ENCODE measurements at places on chromosomes 3 and 15.

- peak; percentile 86 for DNase-seq
These were observed 20.2 kb downstream of the TGFBR2 start for GRCh38 chr3:30626443-30627180.

GRCh38 chr3:188244395-188244861 lies 90.5 kb downstream of the LPP start:
- peak; percentile 97 for DNase-seq

- no peak for DNase-seq
These were observed 40.3 kb downstream of the KCNAB1 start for GRCh38 chr3:156160647-156161046.

DNA sequence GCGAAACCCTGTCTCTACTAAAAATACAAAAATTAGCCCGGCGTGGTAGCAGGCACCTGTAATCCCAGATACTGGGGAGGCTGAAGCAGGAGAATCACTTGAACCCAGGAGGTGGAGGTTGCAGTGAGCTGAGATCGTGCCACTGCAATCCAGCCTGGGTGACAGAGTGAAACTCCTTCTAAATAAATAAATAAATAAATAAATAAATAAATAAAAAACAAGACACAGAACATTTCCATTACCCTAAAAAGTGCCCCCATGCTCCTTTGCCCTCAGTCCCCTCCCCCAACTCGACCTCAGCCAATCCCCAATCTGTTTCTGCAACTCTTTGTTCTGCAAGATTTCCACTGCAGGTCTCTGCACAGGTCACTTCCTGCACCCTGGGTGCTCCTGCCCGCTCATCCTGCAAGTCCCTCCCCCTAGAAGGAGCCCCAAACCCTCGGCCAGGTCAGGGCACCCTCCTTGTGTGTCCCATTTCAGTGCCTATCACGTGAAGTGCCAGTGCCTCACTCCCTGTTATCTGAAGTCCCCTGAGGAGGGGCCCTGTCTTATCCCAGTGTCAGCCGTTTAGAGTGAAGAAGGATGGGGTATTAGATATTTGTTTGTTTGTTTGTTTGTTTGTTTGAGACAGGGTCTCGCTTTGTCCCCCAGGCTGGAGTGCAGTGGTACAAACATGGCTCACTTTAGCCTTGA lies 1.1 kb downstream of the FAM240A start:
- no peak for DNase-seq

DNA sequence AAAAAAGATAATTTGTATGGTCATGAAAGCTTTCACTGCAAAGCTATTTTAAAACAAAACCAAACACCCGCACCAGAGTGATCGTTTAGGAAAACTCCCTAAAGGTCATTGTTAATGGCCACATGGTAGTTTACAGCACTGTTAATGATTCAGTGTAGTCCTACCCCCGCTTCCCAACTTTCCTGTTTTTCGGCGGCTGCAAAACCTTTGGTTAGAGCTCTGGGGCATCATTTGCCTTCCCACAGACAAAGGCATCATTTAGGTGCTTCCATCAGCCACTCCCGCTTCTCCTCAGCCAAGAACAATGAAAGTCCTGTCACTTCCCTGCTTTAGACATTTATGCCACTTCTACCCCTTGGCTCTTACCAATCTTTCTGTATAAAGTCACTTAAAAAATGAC lies 10.6 kb downstream of the MELTF start:
- DNase-seq, result no peak

DNA sequence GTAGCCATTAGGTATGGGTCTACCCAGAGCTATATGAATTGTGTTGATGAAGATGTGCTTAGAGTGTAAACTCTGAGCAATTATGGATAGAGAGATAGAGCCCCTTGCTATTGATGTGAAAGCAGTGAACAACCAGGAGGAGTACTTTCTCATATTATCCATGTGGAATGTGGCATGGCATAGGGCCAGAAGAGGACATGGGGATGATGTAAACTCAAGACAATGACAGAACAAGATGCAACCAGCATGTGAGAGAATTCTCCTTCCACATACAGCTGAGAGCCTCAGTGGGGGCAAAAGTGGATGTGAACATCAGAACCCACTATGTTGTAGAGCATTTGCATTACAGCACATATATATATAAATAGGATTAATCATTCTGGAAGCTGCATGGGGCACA lies 36.4 kb upstream of the BNC1 start:
- DNase-seq, result peak; percentile 26

DNA sequence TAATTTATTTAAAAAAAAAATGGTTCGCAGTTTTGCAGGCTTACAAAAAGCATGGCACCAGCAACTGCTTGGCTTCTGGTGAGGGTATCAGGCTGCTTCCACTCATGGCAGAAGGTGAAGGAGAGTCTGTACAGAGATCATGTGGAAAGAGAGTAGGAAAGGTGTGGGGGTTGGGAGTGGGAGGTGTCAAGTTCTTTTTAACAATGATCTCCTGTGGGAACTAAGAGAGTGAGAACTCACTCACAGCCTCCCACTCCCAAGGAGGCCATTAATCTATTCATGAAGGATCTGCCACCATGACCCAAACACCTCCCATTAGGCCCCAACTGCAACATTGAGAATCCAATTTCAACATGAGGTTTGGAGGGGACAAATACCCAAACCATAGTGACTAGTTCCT lies 21.1 kb upstream of the ACTL6A start:
- no peak for DNase-seq

DNA sequence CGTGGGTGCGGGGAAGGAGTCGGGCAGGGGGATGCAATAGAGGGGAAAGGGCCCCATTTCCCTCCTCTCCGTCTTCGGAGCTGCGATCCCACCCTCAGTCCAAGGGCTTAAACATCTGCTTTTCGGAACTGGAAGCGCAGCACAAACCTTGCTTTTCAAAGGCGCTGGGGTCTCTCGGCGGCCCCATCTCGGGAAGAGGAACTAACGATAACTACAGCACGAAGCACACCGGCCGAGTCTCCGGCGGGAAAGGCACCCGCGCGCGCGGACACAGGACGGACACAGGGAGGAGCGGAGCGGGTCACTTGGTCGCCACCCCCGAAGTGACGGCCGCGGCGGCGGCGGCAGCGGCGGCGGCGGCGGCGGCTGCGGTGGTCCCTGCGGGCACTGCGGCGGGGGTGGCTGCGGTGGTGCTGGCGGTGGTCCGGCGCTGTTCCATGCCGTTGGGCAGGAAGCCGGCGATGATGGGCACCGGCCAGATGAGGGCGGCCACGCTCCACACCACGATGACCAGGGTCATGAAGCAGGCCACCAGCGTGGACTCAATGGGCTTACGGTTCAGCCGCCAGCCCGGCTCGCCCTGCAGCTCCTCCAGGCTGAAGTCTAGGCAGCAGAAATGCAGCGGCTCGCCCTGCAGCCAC lies 1.1 kb downstream of the TMEM158 start:
- peak; percentile 69 for DNase-seq

DNA sequence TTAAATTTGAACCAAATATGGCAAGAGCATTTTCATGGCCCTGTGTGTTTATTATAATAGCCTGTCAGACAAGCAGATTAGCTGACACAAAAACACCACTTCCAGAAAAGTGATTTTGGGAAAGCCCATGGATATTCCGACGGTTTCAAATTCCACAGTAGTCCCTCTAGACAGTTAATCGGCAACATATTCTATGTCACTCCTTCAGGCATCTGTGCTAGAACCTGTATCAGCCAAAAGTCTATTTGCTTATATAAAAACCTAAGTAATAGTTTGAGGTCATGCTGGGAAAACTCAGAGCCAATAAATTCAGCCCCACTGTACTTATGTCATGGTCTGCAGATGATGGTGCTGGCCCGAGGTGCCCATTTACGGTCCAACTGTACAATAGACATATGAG lies 110.2 kb upstream of the ARHGEF26 start:
- no peak for DNase-seq

- peak; percentile 99 for DNase-seq
These were observed 212.4 kb downstream of the OPA1 start for GRCh38 chr3:193805448-193805847.

- DNase-seq, result no peak
These were observed 33.4 kb upstream of the TMEM87A start for GRCh38 chr15:42306681-42307080.

- no peak for DNase-seq
These were observed 372.7 kb downstream of the SHQ1 start for GRCh38 chr3:72475258-72476138.

DNA sequence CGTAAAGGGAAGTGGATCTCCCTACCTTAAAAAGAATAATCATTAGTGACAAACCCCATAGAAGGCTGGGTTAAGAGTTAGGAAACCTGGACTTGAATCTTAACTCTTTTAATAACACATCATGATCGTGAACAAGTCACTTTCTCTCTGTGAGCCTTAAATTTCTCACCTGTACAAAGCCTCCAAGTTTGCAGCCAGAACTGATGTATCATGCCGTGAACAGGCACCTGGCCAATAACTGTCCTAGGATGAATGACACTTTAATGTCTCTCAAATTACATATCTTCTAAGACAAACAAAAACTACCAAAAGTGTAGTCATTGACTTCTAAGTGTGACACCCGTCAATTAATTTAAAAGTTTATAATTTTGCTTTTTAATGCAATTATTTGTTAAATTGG lies 3.9 kb downstream of the UPK1B start:
- no peak for DNase-seq

GRCh38 chr3:138774529-138775253 lies 60.0 kb downstream of the PIK3CB start:
- DNase-seq, result peak; percentile 100

DNA sequence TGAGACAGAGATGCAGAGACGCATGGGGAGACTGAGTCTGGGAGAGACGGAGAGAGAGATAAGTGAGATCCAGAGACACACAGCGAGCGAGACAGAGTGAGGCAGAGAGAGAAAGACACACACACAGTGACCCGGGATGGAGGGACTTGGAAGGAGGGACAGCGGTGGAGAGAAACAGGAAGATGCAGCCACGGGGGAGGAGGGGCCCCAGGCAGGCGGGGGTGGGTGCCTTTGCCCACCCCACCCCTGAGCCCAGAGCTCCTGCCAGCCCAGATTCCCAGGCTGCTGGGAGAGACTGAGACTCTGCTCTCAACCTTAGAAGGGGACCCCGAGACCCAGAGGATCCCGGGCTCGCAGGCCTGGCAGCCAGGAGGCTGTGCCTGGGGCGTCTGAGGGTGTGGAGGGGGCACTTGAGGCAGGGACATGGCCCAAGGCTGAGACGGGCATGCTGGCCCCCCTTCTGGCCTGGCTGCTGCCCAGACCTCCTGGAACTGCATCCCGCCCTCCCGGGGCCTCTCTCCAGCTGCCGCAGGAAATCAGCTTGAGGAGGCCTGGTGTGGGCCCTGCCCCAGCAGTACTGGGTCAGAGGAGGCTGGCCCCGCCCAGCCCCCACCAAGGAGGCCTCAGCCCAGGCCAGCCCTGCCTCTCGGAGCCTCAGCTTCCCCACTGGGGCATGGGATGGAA lies 18.1 kb downstream of the H1-8 start:
- peak; percentile 95 for DNase-seq

All from M059J (cell line).